ENCODE measurements at places on chromosomes 2 and 18.

- peak; percentile 14 for DNase-seq
These were observed 157.4 kb downstream of the TAF4B start for GRCh38 chr18:26383454-26384270.

DNA sequence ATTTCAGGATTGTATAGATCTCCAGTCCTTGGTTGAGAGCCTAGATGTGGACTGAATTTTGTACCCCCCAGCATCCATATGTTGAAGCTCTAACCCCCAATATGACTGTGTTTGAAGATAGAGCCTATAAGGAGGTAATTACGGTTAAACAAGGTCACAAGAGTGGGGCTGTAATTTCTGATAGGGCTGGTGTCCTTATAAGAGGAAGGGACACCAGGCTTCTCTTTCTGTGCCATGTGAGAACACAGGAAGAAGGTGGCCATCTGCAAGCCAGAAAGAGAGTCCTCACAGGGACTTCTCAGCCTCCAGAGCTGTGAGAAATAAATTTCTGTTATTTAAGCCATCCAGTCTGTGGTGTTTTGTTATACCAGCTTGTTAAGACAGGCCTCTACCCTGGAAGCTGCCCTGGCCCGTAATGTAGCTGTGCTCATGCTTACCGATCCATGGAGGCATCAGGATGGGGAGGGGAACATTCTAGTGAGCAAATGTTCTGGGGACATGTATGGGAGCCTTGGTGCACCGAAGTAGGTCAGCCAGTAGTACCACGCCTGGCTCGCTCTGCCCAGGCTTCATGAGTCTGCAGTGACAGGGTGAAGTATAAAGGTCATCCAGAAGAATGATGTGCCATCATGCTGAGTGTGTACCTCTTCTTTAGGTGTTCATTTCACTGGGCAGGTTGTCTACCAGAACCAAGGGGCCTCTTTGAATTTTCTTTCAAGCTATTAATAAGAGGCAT, 16.1 kb downstream of the RASGRP3 start:
- no peak for DNase-seq

- no peak for DNase-seq
These were observed 52.8 kb downstream of the EDAR start for GRCh38 chr2:108936076-108936864.

DNA sequence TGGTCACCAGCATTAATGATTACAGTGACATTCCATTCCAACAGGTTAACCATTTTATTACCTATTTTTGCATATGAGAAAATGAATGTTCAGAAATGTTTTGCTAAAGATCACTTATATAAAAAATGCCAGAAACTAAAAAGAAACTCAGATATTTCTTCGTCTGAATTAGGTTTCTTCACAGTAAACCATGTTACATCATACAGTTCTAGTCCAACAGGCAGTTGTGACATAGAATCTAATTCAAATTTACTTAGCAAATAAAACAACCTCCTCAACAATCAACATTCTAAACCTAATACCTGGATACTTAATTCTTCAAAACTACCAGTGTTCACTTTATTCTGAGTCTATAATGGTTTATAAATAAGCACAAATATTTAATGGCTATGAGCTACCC, 416.3 kb upstream of the LRRTM4 start:
- no peak for DNase-seq

- no peak for DNase-seq
These were observed 7.3 kb upstream of the SLC39A10 start for GRCh38 chr2:195649629-195650190.

DNA sequence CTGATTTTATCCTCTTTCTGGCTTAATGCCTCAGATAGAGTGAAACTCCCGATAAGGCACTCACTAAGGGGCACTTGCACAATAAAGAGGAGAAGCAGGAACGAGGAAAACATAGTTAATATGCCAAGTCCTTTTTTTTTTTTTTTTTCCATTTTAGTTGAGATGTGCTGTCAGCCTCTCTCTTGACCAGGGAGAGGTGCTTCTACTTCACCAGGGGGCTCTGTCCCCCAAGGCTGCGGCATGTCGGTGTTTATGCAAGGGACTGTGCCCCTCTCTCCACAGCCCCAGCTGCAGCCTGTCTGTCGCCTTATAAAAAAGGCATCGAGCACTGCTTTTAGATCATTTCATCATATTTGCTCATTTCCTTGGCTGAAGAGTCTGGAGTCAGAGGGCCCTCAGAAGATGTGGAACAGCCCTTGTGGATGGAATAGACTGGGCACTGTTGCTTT, 178.1 kb downstream of the SLC8A1 start:
- DNase-seq: no peak
